T47D (cell line): ENCODE measurements at places on chromosomes 5 and 9.

DNA sequence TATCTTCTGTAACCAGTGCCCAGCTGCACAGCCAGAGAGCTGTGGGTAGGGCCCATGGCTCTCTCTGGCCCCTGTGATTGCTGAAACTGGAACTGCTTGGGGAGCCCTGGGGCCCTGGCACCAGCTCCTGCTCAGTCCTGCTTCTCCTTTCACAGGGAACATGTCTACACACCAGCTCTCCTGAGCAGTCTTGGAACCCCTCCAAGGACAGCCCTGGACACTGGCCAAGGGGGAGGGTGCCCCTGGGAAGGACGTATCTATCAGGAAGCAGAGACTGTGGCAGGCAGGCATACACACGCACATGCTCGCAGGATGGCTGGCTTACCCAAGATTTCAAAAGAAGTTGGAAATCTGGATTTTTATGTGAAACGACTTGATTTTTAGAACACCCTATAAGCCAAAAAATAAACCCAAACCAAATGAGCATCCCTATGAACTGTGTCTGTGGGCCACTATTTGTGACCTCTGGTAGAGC, 8.8 kb upstream of the TRAF1 start:
- peak; percentile 61 for DNase-seq

DNA sequence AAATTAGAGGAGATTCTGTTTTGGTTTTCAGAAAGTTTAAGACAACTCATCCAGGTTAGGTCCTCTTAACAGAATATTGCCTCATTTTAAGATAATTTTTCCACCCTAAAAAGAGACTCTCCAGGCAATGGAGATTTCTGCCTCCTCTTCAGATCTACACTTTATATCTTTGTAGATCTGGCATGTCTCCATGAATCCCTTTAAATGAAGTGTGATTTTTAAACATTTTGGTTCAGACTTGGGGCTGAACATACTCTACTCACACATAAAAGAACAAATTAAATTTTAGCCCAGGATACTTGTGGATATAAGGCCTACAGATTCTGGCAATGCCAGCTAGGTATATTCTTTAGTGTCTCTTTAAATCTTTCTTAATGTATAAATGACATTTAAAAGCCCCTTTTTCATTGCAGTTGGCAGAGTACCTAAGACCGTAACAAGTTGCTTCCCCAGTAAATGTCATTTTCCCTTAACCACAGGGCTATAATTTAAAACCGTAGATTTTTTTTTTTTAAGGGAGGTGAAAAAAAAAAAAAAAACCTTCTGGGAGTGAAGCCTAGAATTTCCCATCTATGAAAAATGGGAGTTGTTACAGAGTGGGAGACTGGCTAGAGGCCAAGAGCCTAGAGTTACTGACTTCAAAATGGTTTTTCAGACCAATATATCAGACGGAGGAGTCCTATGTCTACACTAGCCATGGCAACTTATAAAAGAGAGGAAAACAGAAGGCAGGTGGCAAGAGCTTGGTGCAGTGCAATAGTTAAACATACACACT, 207.8 kb upstream of the TARS1 start:
- DNase-seq = no peak

DNA sequence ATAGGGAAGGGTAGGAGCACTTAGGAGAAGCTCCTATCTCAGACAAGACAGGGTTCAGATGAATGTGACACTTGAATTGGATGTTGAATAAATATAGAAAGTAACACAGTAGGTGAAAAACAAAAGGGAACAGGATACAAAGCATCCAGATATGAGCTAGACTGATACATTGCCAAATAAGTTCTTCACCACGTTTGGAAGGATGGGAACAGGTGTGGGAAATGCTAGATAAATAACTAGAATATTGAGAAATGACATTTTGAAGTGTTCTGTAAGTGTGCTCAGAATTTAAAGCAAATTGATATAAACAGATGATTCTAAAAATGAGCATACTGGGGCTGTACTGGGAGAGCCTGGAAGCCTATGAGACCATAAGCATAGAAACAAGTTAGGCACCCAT, 340.1 kb upstream of the PRR16 start:
- DNase-seq = no peak

GRCh38 chr9:113603048-113603375, 139.5 kb downstream of the RGS3 start:
- no peak for DNase-seq

DNA sequence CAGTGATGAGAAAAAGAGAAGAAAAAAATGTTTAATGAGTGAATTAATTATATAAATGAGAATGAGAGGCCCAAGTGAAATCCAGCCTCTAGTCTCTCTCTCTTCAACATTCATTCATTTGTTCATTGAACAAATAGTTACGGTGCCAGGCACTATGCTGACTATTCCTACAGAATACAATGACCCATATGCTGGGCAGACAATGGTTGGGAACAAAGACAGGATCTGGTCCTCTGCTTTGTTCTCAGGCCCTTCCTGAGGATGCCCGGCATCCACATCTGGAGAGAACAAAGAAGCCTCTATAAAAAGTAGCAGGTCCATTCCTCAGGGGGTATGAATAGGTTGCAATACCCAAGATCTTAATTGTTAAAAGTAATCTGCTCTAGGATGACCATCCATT, 6.9 kb downstream of the ADAM19 start:
- no peak for DNase-seq

DNA sequence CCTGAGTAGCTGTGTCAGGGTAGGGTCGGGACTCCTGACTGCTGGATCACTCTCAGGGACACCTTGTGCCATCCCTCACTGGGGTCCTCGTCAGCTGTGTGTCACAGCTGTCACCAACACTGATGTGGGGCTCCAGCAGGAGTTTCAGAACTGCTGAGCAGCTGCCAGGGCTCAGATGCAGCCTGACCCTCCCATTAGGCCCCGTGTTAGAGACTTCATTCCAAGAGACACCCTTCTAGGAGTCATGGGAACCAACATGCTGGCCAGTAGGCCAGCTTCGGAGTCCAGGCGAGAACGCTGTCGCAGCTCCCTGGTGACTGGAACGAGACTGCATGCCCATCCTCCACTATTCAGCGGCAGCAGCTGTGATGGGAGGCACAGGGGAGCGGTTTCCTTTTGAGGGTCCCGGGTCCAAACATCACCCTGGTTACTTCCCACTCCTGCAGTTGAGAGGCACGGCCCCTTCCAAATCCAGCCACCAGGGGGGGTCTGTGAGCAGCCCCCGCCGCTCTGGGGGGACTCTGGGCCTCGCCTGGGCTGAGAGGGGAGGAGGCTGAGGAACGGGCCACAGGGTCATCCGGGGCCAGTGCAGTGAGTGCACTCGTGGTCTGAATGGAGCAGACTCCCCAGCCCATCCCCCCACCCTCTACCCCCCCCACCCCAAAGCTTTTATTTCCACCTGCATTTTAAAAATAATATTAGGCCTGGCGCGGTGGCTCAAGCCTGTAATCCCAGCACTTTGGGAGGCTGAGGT, 12.6 kb upstream of the TCF7 start:
- peak; percentile 49 for DNase-seq

DNA sequence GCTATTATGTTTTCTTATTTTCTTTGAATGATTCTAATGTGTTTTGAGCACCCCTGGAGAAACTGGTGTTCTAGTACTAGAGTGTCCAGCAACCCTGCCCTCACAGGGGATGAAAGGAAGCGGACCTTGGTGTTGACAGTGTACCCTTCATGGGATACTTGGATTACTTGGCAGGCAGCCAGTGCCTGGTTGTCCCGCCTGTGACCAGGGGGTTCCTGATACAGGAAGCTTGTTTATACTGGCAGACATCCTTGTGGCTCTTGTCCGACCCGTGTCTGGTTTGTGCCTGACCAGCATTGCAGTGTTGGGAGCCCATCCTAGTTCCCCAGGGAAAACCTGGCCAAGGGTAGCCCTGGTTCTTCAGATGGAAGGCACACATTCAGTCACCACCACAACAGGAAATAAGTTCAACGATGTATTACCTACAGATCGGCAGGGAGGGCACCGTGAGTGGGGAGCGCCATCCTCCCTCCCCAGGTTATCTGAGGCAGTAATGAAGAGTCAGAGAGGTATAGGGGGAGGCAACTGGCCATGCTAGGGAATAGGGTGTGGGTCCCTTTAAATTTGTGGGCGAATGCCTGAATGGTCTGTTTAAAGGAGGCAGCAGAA, 47.3 kb downstream of the CACNA1B start:
- no peak for DNase-seq
